ENCODE measurements at places on chromosomes 16 and 17.
A peak's percentile ranks its signal among the peaks of the same experiment; 100 is the strongest.

DNA sequence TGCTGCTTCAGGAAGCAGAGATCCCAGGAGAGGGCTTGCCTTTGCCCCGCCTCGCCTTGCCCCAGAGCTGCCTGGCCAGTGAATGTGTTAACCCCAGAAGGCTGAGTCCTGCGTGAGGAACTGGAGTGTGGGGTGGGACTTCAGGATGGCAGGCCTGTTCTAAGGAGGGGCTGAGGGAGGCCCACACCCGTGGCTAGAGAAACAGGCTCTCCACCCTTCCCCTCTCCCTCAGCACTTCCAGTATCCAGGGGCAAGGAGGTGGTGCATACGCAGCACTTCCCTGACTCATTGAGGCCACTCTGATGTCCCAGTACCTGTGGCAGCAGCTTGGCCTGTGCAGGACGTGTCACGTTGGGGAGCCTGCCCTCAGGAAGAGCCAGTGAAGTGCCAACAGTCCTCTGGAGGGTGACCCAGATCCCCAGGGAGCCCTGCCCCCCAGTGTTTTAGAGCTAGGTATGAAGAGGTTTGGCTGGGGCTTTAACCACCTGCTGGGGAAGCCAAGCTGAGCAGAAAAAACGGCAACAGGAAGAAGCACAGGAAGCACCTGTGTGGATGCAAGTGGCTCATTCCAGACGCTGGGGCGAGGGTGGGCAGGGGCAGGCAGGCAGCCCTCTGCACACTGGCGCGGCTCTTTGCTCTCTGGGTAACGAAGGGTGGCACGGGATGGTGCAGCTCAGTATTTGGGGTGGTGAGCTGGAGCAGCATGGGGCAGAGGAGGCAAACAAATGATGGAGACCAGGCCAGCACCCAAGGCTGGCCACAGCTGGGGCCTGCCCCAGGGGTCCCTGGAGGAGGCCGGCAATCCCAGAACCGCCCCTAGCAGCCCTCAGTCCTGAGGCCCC lies 14.7 kb upstream of the CTCF start:
- DNase-seq: peak; percentile 97

GRCh38 chr16:81592353-81592866 lies 147.8 kb downstream of the CMIP start:
- no peak for DNase-seq

DNA sequence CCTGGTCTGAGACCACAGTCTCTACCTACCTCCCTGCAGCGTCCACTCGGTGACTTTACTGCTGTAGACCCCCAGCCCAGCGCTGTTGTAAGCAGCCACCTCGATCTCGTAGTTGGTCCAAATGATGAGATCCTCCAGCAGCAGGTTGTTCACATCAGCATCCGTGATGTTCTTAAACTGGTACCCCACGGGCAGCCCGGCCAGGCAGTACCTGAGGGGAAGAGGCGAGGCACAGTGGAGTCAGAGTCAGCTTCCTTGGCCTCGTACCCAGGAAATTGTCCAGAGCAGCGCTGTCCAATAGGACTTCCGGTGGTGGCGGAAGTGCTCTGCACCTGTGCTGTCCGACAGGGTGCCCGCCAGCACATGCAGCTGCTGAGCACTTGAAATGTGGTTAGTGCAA lies 104.0 kb upstream of the CDC42EP4 start:
- no peak for DNase-seq

DNA sequence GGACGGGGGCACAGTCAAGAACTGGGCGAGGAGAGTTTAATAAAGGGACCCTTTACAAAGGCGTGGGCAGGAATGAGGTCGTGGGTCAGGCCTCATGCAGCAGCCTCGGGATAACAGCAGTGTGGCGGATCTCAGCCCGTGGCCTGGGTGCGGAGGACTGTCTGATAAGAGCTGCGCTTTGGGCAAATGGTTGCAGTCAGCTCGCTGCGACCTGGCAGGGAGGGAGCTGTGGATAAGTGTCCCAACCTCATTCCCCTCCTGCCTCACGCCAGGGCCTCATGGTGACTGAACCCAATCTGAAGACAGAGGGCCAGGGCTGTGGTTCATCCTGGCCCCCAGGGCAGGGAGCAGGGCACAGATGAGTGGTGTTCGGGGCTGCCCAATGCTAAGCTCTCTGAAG lies 13.6 kb downstream of the SMTNL2 start:
- no peak for DNase-seq

DNA sequence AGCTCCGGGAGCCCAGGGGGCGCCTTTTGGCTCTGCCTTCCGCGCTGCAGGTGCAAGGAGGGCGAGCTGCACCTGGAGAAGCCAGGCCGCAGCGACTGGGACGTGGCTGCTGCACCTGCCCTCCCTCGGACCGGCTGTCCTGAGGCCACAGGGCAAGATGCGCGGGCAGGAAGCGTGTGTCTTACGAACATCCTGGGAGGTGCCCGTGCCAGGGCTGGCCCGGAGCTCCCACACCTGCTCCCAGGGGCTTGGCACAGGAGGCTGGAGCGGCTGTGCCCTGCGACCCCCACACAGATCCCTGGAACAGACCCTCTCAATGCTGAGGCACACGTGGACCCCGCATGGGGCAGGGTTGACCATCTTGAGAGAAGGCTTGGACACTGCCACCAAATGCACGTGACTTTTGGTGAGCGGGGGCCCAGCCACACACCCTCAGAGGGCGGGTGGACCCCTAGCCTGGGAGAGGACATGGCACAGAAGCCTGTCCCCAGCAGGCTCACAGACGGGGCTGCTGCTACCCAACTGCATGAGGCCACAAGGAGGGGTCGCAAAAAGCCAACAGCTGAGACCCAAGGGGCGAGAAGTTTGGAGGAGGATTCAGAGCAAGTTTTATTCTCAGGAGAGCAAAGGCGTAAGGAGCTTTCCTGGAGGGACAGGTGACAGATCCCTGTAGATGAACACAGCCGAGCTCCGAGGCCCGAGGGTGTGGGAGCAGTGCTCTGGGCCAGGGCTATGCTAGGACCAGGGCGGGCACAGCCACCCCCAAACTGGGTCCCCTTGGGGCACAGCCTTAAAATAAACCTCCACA lies 11.4 kb downstream of the NDUFAF8 start:
- DNase-seq: peak; percentile 70

DNA sequence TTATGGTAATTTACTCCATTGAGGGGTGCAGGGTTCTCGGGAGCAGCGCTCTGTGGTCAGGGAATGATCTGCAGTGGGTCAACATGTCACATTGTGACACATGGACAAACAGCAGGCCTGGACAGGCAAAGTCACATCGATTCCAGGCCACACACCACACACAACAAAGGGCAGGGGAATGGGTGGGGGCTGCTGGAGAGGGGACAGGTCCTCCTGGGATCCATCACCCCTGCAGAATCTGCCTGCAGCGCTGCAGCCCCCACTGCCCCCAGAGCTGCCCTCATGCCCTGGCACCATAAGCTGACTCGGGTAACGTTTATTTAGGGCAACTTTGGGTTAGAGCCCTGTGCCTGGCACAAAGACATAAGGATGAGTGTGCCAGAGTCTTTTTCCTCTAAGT lies 9.1 kb downstream of the PEMT start:
- DNase-seq: no peak

DNA sequence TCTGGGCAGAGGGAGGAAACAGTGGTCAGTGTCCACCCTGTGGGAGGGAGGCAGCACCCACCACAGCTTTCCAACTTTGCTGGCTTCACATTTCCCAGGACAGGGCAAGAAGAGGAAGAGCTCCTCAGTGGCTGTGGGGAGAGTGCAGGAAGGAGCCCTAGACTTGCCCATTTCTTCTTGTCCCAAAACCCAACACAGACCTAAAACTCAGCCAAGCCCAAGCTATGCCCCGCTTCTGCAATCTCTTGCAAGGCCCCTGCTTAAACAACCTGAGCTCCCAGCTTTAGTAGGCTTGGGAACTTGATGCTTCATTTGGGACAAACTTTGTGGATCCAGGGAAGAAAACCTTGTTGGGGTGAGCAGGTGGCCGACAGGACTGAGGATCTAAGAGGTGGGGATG lies 173.8 kb downstream of the LGALS9B start:
- DNase-seq: no peak

GRCh38 chr17:10053782-10054540 lies 144.4 kb downstream of the GAS7 start:
- DNase-seq: no peak

GRCh38 chr16:51141106-51141505 lies 10.0 kb downstream of the SALL1 start:
- DNase-seq: no peak
